ENCODE measurements at places on chromosomes 4 and X.

DNA sequence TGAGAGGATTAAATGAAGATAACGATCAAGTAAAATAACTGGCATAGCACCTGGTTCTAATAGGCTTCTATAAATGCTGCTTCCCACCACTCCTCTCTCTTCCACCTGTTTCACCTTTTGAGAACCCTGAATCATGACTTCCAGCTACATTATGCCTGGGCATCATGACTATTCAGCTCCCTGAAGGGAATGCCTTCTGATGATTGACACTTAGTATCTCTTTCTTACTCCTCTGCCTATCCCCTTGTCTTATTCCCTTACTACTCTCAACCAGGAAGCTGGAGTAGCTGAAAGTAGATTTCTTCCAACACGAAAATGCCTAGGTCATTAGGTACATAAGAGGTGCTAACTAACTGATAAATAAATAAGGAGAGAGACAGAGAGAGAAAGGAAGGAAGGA, 24.7 kb upstream of the CXCL8 start:
- DNase-seq: no peak

GRCh38 chrX:16772460-16772859, 13.8 kb upstream of the TXLNG start:
- DNase-seq: no peak

GRCh38 chrX:39907964-39908661, 189.6 kb downstream of the BCOR start:
- no peak for DNase-seq

GRCh38 chrX:129462707-129463106, 60.6 kb downstream of the SMARCA1 start:
- DNase-seq: no peak

DNA sequence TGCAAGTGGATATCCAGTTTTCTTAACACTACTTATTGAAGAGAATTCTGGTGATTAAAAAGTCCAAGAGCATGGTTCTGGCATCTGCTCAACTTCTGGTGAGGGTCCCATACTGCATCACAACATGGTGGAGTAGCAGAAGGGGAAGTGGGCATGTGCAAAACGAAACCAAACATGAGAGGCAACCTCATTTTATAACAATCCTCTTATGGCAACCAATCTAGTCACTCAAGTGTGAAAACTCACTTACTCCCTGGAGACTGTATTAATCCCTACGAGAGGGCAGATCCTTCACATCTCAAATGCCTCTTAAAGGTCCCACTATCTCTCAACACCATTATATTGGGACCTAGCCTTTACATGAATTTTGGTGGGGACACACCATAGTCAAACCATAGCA, 55.4 kb upstream of the TRO start:
- no peak for DNase-seq

GRCh38 chr4:140238351-140239056, 84.5 kb upstream of the MAML3 start:
- peak; percentile 18 for DNase-seq

- no peak for DNase-seq
These were observed 383.8 kb downstream of the OPHN1 start for GRCh38 chrX:68049466-68049865.

GRCh38 chrX:129139837-129140598, 383.3 kb downstream of the SMARCA1 start:
- no peak for DNase-seq

DNA sequence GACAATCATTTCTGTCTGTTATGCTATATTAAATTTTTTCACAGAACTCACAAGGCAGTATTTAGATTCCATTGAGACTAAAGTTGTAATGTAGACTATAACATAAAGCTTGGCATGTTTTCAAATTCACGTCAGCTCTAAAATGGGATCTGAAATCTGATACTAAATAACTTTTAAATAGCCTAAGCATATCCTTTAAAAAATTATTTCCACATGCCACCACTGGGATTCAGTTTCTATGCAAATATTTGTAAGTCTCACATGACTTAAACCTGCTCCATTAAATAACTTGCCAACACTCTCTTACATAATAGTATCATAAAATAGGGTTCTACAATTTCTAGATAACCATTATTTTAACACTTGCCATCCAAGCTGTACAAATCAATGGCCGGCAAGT, 32.4 kb downstream of the KLHL8 start:
- DNase-seq: no peak

GRCh38 chr4:84237008-84237407, 262.1 kb downstream of the NKX6-1 start:
- no peak for DNase-seq

GRCh38 chr4:1792832-1793495, at the start of gene FGFR3:
Gene FGFR3, plus strand, starts transcription at chr4:1793293. Its CDS starts 642 bp downstream, at chr4:1793935.
- DNase-seq: no peak

DNA sequence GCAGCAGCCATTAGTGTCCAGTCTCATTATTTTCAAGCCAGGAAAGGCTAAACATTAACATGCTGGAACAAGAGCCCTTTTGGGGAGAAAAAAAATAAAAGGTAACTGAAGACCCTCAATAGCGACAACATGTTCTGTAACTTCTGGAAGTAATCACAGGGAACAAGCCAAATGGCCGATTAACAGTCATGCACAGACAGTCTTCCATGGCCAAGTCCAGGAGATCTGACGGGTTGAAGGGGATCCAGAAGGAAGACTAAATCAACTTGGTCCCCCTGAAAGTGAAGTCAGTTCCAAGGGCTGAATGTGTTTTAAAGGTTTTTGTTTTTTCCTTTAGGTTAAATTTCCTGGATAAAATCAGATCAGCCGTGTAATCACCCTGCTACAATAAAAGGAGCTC, 52.5 kb downstream of the LNX1 start:
- DNase-seq: no peak

- no peak for DNase-seq
These were observed 6.0 kb downstream of the IL13RA2 start for GRCh38 chrX:115011428-115011827.

DNA sequence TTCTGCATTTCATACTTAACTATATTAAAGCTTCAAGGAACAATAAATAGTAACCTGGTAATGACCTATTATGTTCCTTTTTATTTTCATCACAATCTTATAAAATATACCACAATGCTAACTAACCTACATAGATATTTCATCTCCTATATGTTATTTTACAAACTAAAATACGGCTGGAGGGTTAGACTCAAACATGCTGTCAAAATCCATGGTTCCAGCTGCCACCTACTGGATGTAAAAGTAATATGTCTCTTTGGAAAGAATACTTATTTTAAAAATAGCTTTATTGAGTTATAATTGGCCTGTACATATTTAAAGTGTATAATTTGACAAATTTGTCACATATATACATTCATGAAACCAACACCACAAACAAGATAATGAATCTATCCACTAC, 15.0 kb downstream of the RGN start:
- DNase-seq: no peak

GRCh38 chrX:39205467-39205866, 404.2 kb downstream of the MID1IP1 start:
- DNase-seq: no peak

GRCh38 chrX:136577552-136577951, 45.5 kb downstream of the VGLL1 start:
- DNase-seq: no peak

DNA sequence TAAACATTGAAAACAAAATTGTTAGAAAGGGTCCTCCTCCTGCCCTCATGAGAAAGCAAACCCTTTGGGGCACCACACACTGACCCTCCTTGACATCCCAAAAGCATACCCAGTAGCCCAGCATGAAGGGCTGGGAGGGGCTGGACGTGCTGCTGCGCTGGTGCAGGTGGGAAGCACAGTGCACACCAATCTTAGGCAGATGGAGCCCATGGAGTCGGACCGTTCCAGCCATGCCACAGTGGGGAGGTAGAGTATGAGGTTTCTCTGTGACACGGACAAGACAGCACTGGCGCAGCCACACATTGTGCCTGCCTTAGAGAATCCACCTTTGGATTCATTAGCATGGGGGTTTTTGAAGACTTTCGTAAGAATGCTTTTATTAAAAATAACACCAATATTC, 544.2 kb upstream of the FRG1 start:
- no peak for DNase-seq

DNA sequence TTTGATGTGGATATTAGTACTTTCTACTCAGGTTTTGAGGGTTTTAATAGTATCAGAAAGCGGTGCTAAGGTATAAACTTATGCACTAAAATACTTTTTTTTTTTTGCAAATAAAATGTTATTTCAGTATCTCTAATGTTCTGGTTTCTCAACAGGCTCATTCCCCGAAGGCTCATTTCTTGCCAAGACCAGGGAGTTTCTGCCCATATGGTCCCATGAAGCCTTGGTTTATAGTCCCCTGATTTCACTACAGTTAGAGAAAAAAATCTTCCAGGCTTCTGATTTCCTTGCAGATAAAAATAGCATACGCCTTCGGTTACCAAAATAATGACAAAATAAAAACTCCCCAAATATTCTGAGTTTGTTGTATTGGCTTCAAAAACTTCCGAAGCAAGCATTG, 814.2 kb upstream of the PABPC4L start:
- no peak for DNase-seq

DNA sequence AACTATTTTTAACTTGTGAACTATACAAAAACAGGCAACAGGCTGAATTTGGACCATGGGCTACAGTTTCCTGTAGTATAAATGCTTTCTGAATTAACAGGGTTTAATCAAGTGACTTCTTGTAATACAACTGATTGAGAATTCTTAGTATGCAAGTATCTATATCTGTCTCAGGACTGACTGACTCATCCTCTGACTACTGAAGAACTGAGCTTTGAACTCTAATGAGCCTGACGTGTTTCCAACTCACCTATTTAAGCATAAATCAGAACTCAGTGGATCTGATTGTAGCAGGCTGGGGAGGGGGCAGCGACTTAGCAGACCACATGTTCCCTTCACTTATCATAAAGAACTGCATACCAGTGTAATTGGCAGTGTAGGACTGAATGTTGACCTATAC, 7.8 kb downstream of the SPATA4 start:
- no peak for DNase-seq

GRCh38 chr4:148016063-148016637, 284.3 kb downstream of the ARHGAP10 start:
- DNase-seq: no peak

DNA sequence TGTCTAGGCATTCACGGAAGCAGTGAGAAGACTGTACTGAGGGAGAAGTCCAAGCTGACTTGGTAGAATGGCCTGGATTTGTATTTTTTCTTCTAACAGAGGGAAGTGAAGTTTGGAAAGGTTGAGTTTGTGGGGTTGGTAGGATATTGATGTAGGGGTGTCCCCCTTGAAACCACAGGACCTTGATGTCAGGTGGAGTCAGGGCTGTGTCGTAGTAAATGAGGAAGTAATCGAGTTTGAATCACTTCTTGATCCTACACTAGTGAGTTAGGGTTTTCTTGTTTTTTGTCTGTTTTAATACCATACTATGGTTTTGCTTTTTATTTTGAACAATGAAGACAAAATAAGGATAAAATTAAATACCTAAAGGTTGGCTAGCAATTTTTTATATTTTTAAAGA, 30.1 kb upstream of the ANAPC4 start:
- DNase-seq: no peak

- no peak for DNase-seq
These were observed 5.8 kb upstream of the GUCY2F start for GRCh38 chrX:109487640-109488039.

Data from esophagus squamous epithelium (tissue), 5 donors.